Dorsolateral prefrontal cortex (tissue), 122 donors: ENCODE measurements at places on chromosomes 7 and 10. TPM values are rescaled to one million over a fixed set of nuclear protein-coding genes. Genes with fewer than 3 reads are reported as not detected.

KCNIP2 gene
- 82.3 TPM for total RNA-seq

ETV1 gene
- 37.0 TPM for total RNA-seq

TMEM168 gene
- 19.7 TPM for total RNA-seq

KCNMA1 gene
- total RNA-seq, result 234 TPM

MSRB2 gene
- 44.2 TPM for total RNA-seq

HYAL4 gene
- not detected for total RNA-seq

MEST gene
- total RNA-seq, result 120 TPM

GPER1 gene
- total RNA-seq, result 7.6 TPM

ANXA8 gene
- 0.59 TPM for total RNA-seq

RNF148 gene
- total RNA-seq, result 6.1 TPM

EPHB6 gene
- 225 TPM for total RNA-seq

SLC13A1 gene
- total RNA-seq, result not detected

PPP2R2D gene
- 53.4 TPM for total RNA-seq
